Activated T-cell treated with anti-CD3 and anti-CD28 coated beads, Interleukin-2, amount 50 U/mL, for 1 hour (primary cell): ENCODE measurements at places on chromosomes 16 and 17.

DNA sequence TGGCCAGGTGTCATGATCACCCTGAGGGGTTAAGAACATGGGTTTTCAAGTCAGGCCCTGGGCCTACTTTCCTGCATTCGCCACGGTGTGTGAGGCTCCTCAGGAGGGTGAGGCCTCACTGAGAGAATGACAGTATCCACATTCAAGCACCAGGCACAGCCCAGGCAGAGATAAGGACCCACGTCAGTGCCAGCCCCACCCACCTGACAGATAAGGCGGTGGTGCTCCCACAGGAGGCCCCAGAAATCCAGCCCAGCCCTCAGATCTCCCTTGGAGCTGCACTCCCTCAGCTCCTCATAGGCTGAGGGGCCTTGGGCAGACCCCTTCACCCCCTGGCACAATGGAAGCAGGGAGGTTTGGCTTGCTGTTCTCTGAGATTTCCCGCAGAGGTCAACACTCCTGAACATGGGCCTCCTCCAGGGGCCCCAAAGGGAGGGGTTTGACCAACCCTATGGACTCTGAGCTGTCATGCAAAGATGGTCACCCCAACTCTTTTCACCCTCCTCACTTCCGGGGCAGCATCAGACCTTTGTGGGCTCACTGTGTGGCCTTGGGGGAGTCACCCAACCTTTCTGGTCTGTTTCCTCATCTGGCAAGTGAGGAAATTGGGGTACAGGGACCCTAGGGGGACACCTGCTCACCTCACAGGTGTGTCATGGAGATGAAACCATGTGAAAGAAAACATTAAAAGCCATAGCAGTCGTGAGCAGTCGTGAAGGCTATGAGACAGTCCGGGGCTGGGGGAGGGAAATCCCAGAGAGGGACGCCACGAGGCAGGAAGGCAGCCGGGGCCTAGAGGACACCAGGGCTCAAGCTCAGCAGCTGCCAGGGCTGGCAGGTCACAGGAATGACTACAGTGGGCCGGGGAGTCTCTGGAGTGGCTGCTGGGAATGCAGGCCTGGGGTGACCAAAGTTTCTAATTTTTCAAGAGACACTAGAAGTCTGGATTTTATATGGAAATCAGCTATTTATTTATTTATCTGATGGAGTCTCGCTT lies 15.4 kb downstream of the PLLP start:
- no peak for DNase-seq

DNA sequence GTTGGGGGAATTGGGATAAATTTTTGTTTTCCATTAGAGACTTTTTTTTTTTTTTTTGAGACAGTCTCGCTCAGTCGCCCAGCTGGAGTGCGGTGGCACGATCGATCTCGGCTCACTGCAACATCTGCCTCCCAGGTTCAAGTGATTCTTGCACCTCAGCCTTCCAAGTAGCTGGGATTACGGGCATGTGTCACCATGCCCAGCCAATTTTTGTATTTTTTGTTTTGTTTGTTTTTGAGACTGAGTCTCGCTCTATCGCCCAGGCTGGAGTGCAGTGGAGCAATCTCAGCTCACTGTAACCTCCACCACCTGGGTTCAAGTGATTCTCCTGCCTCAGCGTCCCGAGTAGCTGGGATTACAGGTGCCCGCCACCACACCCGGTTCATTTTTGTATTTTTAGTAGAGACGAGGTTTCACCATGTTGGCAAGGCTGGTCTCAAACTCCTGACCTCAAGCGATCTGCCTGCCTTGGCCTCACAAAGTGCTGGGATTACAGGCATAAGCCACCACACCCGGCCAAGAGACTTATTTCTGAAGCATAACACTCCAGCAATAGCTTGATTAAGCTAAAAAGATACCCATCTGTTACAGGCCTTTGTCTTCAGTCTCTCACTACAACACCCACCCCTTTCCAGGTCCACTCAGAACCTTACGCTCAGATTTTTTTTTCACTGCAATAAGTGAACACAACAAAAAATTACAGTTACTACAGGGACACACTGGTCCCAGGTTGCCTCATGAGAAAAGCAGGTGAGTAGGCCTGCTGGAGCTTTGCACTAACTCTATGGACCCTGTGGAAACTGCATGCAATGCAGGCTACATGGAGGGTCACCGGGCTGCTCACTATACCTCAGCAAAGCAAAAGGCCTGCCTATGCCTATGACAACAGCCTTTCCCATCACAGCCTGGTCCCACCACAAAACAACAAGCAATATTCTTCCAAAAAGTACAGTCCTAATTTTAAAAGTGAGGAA lies 34.6 kb downstream of the KANSL1 start:
- no peak for DNase-seq

DNA sequence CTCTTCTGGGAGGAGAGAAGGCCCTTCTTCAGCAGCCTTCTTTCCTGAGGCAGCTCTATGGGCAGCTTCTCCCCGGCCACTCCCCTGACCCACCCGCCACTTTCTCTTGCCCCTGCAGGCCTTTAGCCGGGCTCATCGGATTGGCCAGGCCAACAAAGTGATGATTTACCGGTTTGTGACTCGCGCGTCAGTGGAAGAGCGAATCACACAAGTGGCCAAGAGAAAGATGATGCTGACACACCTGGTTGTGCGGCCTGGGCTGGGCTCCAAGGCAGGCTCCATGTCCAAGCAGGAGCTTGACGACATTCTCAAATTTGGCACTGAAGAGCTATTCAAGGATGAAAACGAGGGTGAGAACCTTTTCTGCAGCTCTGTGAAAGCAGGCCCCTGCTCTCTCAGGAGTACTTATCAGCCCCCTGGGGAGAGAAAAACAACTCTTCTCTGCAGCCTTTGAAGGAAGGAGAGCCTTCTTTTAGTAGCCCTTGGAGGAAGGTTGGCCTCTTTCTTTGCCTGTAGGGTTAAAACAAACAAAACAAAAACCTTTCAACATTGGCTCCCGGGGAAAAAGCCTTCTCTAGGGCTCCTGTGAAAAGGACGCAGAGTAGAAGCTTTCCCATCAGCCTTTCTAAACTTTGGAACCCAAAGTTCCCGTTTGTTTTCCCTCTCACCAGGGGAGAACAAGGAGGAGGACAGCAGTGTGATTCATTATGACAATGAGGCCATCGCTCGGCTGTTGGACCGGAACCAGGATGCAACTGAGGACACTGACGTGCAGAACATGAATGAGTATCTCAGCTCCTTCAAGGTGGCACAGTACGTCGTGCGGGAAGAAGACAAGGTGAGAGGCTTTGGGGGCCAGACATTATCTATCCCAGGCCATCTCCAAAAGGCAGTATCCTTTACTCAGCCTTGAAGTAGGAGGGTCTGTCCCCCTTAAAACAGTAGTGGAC lies 12.7 kb downstream of the RNF227 start:
- no peak for DNase-seq

DNA sequence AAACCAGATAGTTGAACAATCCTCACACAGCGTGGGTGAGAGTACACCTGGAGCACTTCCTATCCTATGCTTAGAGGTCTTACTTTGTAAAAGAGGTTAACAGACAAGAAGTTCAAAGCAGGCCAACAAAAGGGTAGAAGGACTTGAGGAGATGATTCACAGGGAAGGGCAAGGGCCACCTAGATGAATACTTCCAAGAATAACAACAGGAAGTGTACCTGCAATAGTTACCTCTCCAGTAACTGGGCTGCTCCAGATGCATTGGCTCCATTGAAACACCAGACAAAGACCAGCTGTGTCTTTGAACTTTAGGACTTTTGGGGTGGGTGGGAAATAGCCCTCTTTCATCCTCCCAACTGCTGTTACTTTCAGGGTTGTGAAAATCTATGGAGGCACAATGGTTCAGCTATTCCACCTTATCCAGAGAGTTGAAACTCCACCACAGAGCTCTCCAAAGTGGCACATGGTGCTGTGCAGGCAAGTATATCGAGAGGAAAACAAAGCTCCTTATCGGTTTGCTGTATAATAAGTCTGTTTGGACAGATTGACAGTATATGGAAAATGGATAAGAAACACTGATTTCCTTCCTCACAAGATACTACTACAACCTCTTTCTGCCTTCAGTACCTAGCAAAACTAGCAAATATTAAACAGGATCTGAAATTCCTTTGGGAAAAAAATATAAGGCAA lies 22.7 kb downstream of the RNF43 start:
- no peak for DNase-seq

DNA sequence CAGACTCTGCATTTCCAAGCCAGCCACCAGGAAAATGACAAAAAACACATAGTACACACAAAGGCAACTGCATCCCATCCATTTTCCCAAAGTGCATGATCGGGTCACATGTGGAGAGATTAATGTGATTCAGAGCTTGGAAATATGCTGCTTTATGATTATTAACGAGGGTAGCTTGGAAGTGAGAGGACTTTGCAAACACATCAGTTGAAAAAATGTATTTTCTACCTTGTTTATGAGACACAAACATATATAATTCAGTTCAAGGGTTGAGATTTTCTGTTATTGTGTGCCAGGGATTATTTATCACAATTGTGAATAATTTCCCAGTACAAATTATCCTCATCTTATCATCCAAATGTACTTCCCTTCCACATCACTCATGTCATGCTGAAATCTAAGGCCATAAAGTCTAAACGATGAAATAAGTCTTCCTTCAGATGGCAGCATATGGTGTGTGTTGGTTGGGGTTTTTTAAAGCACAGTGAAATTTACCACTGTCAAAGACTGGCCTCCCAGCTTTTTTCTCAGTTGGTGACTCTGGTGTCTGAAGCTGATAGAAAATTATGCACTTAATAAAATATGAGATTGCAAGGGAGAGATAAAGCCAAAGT lies 104.7 kb upstream of the ADAMTS18 start:
- no peak for DNase-seq

DNA sequence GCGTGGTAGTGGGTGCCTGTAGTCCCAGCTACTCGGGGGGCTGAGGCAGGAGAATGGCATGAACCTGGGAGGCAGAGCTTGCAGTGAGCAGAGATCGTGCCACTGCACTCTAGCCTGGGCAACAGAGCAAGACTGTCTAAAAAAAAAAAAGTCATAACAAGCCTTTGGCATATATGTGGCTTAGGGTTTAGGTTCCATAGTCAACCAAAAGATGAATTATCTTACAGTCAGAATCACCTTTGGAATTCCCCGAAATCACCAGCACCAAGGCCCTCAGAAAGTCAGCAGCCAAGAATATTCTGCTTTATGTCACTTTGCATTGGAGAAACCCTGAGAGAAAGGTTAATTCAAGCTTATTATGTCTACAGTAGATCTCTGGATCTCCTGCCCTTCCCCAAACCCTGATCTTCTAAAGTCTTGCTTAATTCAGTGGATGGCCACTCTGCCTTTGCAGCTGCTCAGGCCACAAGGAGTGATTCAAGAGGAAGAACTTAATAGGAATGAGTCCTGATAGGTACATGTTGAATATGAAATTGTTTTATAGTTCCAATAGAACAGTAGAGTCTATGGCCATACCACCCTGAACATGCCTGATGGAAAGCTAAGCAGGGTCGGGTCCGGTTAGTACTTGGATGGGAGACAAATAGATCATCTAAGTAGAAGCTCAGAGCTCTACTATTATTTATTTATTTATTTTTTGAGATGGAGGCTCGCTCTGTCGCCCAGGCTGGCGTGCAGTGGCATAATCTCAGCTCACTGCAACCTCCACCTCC lies 196.0 kb upstream of the CACNG5 start:
- no peak for DNase-seq

DNA sequence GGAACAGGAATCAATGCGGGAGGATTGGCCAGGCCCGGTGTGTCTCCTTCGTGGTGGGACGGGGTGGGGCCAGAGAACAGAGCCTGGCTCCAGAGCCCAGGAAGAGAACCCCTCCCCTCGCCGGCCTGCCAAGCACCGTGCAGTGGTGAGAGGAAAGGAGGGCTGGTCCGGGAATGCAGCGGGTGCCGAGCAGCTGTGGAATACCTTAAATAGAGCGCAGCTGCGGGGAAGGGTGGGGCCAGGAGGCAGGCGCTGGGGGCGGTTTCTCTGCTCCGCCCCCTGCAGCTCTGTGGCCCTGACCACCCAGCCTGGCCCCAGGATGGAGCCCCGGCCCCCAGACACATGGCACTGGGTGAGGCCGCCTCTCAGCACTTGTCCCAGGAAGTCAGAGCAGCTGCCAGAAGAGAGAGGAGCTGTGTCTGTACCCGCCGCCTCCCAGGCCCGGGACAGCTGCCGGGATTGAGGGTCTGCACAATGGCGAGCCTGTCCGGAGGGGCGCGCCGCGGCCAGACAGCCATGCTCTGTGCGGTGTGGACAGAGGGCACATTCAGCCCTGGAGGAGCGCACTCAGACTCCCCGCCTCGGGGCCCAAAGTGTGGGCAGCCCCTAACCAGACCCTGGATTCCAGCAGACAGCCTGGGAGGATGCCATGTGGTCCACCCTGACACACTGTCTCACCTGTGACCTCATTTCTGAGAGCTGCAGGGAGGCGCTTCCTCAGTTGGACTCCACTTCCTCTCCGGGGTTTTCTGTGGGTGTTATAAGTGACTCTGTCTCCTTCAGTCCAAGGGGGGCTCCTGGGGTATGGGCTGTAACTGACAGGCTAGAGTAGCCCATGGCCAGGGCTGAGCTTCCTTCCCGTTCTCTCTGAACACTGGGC lies 268.8 kb downstream of the SEC14L1 start:
- no peak for DNase-seq

DNA sequence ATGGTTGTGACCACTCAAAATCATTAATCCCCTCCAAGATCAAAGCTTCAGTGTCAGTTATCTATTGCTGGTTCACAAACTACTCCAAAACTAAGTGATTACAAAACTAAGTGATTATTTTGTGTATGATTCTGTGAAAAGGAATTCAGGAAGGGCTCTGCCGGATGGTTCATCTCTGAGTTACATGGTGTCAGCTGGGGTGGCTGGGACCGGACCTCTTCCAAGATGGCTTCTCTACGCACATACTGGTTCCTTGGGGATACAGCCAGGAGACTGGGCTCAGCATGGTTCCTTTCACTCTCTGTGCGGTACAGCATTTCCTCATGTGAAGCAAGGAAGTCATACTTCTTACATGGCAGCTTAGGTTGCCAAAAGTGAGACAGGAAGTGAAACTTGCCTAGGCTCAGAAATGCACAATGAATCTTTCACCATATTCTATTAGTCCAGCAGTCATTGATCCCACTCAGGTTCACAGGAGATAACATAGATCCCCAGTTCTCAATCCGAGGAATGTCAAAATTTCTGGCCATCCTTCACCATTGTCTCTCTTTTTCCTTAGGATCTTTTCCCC lies 97.9 kb upstream of the IRX6 start:
- DNase-seq, result no peak

GRCh38 chr16:89256651-89257254 lies 39.2 kb downstream of the ZNF778 start:
- peak; percentile 83 for DNase-seq

- no peak for DNase-seq
Measured at GRCh38 chr17:47470836-47471235, 60.1 kb upstream of the NPEPPS start.

GRCh38 chr16:645852-646678 lies 3.1 kb upstream of the WDR90 start:
- DNase-seq, result no peak

- no peak for DNase-seq
Measured at GRCh38 chr16:67613808-67614207, 31.1 kb upstream of the CARMIL2 start.
